ENCODE measurements at places on chromosomes 4 and X.

DNA sequence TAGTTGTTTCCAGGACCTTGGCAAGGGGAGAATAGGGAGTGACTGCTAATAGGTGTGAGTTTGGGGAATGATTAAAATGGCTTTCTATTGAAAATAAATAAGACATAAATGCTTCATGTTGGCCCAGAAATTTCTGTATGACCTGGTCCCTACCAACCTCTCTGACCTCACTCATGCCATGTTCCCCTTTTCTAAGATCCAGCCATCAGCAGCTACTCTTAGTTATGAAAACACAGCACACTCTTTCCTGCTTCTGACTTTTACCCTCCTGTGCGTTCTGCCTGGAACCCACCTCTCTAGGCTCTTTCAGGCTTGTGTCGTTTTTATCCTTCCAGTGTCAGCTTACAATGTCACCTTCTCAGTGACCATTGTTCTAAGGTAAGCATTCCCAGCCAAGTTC is 14.8 kb upstream of the CXCL5 start:
- no peak for DNase-seq

- no peak for DNase-seq
These were observed 321.7 kb upstream of the FSTL5 start for GRCh38 chr4:162485486-162485885.

DNA sequence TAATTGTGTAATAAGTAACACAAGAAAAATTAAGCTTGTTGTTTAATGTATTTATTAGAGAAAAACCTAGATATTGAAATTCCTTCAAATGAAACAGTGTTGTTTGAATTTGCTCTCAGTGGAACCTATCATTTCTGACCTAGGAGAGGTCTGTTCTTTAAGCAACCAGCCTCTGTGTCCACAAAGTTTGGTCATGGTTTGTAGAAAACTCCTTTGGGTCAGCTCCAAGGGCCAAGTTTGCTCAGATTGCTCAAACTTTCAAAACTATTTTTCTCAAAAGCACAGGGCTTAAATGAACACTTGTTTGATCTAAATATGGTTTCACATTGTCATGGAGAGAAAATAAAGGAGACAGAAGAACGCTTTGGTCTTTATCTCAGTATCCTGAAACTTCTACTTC is 29.6 kb upstream of the RPL34 start:
- DNase-seq = no peak

- DNase-seq = no peak
These were observed 121.6 kb upstream of the GRID2 start for GRCh38 chr4:92182006-92182735.

DNA sequence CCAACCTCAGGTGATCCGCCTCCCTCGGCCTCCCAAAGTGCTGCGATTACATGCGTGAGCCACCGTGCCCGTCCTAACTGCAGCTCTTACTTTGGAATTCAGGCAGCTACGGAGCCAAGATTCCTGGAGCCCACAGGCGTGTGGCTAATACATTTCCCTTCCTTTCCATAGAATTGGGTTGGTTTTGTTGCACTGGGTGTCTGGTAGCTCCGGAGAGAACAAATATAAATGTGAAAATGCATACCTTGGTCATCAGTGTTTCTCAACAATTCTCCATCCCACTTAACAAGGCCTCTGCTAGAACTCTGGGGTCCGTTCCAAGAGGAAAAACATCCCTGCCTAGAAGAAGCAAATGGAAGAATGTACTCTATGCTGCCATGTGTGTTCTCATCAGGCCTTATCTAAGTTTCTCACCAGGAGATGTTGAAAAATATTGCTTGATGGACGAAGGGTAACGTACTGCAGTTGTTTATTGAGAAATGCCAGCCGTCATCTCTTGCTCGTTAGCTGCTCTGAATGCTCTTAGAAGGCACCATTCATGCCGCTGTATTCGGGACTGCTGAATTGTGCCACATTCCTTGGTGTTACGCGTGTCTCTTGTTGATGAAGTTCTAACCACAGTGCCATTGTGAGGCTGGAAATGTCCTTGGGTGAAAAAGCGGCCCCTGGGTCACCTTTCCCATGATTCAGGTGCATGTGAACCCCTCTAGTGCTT is 50.5 kb upstream of the CD99 start:
- no peak for DNase-seq

- DNase-seq = no peak
These were observed 20.2 kb downstream of the IRAK1 start for GRCh38 chrX:153999359-154000037.

DNA sequence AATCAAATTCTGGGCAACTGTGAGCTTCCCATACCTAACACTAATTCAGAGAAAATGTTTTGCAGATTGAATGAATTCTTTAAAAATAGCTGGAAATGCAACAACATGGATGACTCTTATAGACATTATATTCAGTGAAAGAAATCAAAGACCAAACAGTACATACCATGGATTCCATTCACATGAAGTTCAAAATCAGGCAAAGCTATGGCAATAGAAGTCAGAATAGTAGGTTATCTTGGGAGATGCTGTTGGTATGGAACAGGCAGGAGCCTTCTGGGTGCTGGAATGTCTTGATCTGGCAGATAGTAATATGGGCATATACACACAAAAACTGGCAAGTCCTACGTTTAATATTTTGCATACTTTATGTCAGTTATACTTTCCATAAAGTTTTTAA is 25.5 kb upstream of the CBLL2 start:
- DNase-seq = no peak

DNA sequence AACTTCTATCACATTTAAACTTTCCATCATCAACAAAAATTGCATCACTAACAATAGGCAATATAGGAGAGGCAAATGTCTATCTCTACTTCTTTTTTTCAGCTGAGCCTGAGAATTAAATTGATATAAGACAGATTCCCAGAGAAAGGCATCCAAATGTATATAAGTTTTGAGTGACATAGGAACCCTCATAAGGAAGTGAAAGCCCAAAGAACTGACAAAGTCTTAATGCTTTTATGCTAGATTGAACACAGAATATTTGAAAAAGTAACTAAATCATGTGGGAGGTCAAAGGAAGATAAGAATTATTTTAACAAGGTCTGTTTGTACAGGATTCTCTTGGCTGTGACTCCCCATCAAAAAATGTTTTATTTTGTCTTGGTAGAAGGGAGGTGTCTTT is 714.9 kb downstream of the GRXCR1 start:
- DNase-seq = no peak

DNA sequence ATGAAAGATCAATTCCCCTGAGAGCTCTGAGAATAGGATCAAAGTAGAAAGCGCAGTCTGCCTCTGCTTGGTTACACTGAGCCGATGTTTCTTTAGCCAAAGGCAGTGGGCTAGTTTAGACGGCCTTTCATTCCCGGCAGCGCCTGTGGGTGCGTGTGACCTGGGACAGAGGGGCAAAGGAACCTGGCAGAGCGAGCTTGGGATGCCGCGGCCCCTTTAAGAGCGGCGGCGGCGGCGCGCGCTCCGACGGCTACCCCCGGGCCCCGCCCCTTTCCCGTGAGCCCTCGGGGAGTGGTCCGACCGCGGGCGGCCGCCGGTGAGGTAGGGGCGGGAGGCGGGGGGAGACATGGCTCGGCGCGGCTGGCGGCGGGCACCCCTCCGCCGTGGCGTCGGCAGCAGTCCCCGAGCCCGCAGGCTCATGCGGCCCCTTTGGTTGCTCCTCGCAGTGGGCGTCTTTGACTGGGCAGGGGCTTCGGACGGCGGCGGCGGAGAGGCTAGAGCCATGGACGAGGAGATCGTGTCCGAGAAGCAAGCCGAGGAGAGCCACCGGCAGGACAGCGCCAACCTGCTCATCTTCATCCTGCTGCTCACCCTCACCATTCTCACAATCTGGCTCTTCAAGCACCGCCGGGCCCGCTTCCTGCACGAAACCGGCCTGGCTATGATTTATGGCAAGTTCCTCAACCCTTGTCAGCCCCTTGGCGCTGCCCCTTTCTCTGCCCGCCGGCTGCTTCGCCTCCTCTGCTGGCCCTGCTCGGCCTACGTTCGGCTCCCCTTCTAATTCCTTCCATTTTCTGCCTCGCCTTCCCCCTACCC is at the start of gene SLC9A6:
TSS of gene SLC9A6 (plus strand) at position 279 of the 816 bp plus-strand sequence. CDS start at position 503, 224 bp downstream.
- DNase-seq = peak; percentile 37

DNA sequence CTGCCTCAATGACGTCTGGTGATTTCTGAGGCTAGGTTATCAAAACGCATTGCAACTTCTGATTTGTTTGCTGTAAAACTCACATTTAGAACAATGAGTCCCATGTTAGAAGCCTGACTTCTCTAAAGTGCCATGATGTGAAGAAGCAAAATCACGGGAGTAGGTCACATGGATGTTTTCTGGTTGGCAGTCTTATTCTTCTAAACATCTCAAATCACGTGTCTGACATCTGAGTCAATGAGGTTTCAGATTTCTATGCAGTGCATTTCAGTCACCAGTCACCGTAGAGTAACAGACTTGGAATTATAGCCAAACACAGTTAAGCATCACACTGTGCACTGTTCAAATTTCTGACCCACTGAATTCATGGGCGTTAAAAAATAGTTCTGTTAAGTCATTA is 482.1 kb downstream of the TMA16 start:
- DNase-seq = no peak

GRCh38 chrX:132426695-132427281 is 62.0 kb downstream of the MBNL3 start:
- DNase-seq = no peak

GRCh38 chrX:150362599-150363481 is at the start of gene MAMLD1:
Gene MAMLD1, plus strand, starts transcription at chrX:150363317. Its CDS starts 82,200 bp downstream, at chrX:150445517.
- no peak for DNase-seq

GRCh38 chr4:8297691-8298485 is 28.3 kb downstream of the HTRA3 start:
- DNase-seq = no peak

DNA sequence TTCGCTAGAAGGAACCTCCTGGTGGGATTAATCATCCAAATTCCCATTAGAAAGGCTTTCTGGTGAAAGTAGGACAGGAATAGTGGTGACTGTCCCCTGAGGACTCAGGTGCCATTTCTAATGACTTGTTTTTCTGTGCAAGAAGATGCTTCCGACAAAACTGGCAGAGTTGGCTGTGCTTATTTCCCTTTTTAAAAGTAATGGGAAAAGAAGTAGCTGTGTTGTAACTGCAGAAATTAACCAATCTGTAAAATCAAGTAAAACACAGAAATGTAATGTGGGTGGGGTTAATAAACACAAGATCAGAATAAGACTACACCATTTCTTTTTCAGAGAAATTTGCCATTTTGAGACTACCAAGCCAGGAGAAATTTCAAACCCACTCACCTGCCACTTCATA is 55.0 kb upstream of the FAM9B start:
- DNase-seq = no peak

GRCh38 chrX:151699746-151700145 is 4.5 kb downstream of the PRRG3 start:
- no peak for DNase-seq

- DNase-seq = peak; percentile 10
These were observed 797 bp downstream of the TXLNG start for GRCh38 chrX:16786791-16787735.

DNA sequence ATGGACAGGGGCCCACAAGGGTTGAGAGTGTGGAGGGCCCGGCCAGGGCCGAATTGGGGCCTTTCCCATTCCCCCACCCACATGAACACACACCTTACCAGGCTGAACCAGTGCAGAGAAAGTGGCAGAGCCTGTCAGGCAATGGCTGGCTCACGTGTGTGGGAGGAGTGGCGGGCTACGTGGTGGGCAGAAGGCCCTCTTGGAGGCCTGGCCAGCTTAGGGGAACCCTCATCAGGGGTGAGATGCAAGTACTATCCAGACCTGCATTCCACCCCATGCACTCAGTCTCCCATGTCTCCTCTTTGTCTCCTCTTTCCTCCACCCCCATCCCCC is 965 bp downstream of the TCEAL4 start:
- DNase-seq = no peak
